Renal cortical epithelial cell (primary cell): ENCODE measurements at places on chromosomes 2 and 18. TPM values are rescaled to one million over a fixed set of nuclear protein-coding genes. Genes with fewer than 3 reads are reported as not detected.

GRCh38 chr2:112960230-112960825 is 17.5 kb upstream of the IL36G start:
- no peak for DNase-seq

Gene ERLEC1
- 97.9 and 109 TPM in 2 replicates for total RNA-seq

Gene MBP
- 28.8 and 34.0 TPM in 2 replicates for total RNA-seq

Gene KIF5C
- 0.69 and 2.1 TPM in 2 replicates for total RNA-seq

Gene COL4A4
- 9.9 and 41.9 TPM in 2 replicates for total RNA-seq
